A549 treated with ZK216348 at 1 μM for 4 hours (cell line): ENCODE measurements at places on chromosomes 1 and 21. TPM values are rescaled to one million over a fixed set of nuclear protein-coding genes. Genes with fewer than 3 reads are reported as not detected.

FAM151A gene
- total RNA-seq = 0.12 to 0.15 TPM in 2 of 5 replicates, not detected in the others

EXOSC10 gene
- total RNA-seq = 36.9 to 41.7 TPM (median 38.6 TPM) in 5 replicates

CHI3L1 gene
- 0.18 TPM in 1 of 5 replicates, not detected in the others for total RNA-seq

RXFP4 gene
- not detected in 5 replicates for total RNA-seq

GUCA2A gene
- not detected in 5 replicates for total RNA-seq

OR2M4 gene
- total RNA-seq = not detected in 5 replicates

RUNX1 gene
- total RNA-seq = 6.5 to 11.3 TPM (median 8.6 TPM) in 5 replicates

GPR161 gene
- total RNA-seq = 8.7 to 21.3 TPM (median 16.4 TPM) in 5 replicates

SPATA21 gene
- total RNA-seq = 0.05 TPM in 1 of 5 replicates, not detected in the others

LCE1E gene
- not detected in 5 replicates for total RNA-seq

SLFNL1 gene
- not detected in 5 replicates for total RNA-seq

LRRC38 gene
- 0.11 TPM in 1 of 5 replicates, not detected in the others for total RNA-seq

RAP1GAP gene
- 7.1 to 13.2 TPM (median 12.7 TPM) in 5 replicates for total RNA-seq

SNRNP40 gene
- total RNA-seq = 38.7 to 50.3 TPM (median 42.0 TPM) in 5 replicates

KRTAP11-1 gene
- total RNA-seq = not detected in 5 replicates

AZIN2 gene
- 0.35 to 1.8 TPM (median 0.82 TPM) in 5 replicates for total RNA-seq

RYR2 gene
- total RNA-seq = 0.01 to 0.13 TPM (median 0.03 TPM) in 4 of 5 replicates, not detected in the other

MFAP2 gene
- total RNA-seq = 0.26 to 0.71 TPM (median 0.46 TPM) in 4 of 5 replicates, not detected in the other

DAB1 gene
- not detected in 5 replicates for total RNA-seq

TESK2 gene
- total RNA-seq = 0.09 to 0.33 TPM (median 0.13 TPM) in 5 replicates

RGS5 gene
- 0.63 to 1.3 TPM (median 1.2 TPM) in 5 replicates for total RNA-seq

PLK3 gene
- total RNA-seq = 9.4 to 22.4 TPM (median 17.4 TPM) in 5 replicates

IPO13 gene
- total RNA-seq = 10.5 to 17.5 TPM (median 17.0 TPM) in 5 replicates
